Activated CD4-positive, alpha-beta T cell treated with anti-CD3 and anti-CD28 coated beads, Interleukin-2, amount 10 ng/mL, durations not matched to agents 7 days and 5 days (primary cell): ENCODE measurements at places on chromosomes 5 and 9. TPM values are rescaled to one million over a fixed set of nuclear protein-coding genes. Genes with fewer than 3 reads are reported as not detected.

The LRRC26 gene
- total RNA-seq: not detected

- no peak for DNase-seq
These were observed 760 bp downstream of the NPR3 start for GRCh38 chr5:32711681-32712480.

GRCh38 chr5:170355601-170356098, 33.5 kb downstream of the KCNMB1 start:
- DNase-seq: no peak

The SPAAR gene
- total RNA-seq: not detected

DNA sequence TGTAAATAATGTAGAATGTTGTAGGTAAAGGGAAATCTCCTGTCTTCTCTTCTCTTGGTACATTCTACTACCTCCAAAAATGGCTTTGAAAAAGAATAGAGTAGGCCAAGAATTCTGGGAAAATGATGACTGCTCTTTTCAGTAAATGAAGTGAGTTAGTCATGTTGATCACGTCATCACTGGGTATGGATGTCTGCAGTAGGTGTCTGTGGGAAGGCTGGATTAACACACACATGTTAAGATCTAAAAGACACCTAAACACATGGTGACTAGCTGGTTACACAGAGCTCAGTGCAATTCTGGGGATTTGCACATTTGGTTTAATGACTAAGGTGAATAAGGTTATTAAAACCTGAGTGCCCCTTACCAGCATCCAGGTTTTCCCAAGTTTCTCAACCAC, 161.5 kb downstream of the CEP120 start:
- no peak for DNase-seq

DNA sequence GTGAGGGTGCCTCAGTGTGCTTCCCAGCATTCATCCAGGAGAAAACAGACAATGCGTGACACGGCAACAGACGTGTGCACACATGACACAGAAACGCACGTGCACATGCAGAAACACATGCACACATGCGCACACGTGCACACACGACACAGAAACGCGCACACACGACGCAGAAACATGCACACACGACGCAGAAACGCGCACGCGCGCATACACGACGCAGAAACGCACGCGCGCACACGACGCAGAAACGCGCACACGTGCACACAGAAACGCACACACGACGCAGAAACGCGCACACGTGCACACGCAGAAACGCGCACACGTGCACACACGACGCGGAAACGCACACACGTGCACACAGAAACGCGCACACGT, 16.5 kb downstream of the TPPP start:
- DNase-seq: no peak

- DNase-seq: no peak
These were observed 55.2 kb upstream of the SHISAL2B start for GRCh38 chr5:64634997-64635686.

The CDH18 gene
- total RNA-seq: not detected

DNA sequence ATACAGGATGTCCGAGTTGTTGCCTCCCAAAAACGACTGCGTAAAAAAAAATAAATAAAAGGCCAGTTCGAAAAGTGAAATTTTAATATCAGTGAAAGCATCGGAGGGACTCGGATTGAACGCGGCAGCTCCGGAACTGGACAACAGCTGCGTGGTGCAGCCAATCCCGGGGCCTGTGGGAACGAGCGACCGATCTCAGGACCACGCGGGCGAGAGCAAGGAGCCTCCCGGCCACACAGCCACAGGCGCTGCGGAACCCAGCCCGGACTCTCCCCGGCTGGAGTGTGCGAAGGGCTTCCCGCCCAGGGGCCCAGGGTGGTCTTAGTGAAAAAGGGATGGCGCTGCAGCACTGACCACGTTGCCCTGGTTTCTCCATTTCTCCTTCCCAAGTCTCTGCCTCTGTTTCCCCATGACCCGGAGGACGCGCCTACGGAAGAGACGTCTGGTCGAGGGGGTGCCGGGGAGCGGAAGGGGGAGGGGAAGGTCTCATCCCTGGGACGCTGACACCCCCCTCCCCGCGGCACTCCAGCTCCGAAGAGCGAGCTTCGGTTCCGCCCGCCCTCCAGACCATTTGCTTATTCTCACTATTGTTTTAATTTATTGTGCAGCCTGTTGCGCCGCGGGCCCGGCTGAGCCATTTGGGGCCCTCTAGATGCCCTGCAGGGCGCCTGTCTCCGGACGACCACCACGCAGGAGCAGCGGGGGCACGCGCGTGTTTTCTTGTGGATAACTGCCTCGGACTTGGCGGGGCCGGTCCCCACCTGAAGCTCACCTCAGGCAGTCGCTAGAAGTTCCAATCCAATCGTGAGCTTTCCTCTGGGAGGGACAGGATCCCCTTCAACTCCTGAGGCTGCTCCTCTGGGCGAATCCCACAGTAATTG, 303.0 kb downstream of the PARP8 start:
- DNase-seq: no peak

The SLC6A19 gene
- total RNA-seq: not detected

DNA sequence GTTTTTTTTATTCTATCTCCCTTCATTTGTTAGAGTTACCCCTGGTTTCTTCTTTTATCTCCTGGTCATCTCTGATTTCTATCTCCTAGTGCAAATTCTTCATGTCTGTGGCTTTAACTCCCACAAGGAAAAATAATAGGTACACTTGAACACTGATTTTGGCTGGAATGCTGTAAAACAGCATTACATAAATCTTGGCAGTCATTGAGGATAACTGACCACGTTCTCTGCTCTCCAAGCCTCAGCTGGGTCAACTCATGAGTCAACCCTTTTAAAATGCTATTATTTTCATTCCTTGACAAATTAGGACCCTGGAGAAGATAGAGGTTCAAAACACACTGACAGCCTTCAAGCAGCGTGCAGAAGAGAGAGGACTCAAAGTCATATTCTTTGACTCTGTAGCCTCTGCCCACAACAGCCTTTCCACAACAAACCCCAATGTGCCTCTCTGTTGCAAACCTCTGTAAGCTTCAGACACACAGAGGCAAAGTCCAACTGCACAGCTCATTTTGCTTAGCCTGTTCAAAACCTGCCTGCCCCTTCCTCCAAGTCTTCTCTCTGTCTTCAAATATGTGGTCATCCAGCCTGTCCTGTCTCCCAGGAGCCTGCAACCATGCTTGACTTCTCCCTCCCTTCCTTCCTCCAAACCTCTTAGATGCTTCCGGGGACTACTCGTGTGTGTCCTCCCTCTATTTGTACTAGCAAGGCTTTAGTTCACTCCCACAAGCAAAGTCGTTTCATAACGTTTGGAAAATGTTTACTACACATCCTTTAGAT, 398.4 kb downstream of the MED10 start:
- no peak for DNase-seq

GRCh38 chr5:132838516-132839282, 8.3 kb upstream of the SHROOM1 start:
- DNase-seq: no peak

DNA sequence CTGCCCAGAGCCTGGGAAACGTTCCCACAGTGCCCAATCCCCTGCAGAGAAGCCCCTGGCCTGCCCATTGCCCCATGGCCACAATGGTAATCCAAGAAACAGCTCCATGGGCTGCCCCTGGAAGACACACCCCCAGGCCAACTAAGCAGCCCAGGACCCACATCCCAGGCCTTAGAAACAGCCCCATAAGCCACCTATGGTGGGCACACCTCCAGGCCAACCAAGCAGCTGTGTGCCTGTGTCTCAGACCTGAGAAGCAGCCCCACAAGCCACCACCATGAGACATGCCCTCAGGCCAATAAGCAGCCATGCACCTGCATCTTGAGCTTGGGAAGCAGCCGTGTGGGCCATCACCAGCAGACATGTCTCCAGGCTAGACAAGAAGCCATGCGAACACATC, 52.9 kb upstream of the SSBP2 start:
- DNase-seq: no peak

DNA sequence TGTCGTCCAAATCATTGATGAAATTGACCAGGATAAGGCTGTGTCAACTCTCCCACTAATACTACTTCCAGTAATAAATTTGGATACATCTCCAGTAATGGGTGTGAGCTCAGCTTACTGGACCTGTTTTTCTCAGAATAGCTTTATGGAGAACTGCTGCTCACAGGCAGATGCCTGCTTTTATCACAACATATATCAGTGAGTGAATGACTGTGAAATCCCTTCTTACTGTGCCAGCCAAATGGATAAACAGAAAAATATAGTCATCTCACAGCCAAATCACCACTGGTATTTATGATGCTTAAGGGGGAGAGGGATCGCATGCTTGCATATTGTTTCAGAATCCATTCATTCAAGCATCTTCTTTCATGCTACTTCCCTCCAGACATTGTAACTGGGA, 148.4 kb upstream of the PAPPA start:
- no peak for DNase-seq

DNA sequence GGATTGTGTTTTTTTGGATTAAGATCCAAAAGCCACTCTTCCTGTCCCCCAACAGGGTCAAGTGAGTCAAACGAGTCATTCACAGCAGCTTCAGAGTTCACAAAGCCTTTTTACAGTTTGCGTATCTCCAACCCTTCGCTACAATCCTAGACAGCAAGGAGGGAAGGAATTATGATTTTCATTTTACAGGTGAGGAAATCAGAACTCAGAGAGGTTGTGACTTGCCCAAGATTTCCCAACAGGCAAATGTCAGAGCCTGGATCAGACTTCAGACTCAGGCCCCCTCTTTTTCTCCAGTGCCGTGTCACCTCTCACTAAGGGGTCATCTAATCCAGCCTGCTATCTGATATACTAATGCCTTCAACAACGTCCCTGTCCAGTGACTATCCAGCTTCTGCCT, 72.1 kb upstream of the XPA start:
- no peak for DNase-seq

The LTC4S gene
- total RNA-seq: 1.4 TPM

- no peak for DNase-seq
These were observed 89.2 kb upstream of the GRHPR start for GRCh38 chr9:37333288-37333687.

The TAF11L14 gene
- total RNA-seq: not detected

The PCDH12 gene
- 0.73 TPM for total RNA-seq

The PTPN3 gene
- not detected for total RNA-seq
